Endodermal cell (in vitro differentiated cells): ENCODE measurements at places on chromosomes 5 and 9. TPM values are rescaled to one million over a fixed set of nuclear protein-coding genes. Genes with fewer than 3 reads are reported as not detected.

DNA sequence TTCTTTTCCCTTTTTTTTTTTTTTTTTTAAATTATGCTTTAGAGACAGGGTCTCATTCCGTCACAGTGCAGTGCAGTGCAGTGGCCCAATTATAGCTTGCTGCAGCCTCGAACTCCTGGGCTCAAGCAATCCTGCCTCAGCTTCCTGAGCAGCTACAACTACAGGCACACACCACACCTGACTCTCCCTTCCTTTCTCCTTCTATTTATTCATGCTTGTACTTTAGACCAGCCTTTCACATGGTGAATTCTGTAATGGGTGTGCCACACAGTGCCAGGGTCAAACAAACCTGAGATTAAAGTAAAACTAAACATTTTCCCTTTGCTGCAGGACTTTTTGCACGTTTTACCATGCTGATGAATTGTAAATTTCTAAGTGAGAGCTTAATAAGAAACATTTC lies 8.0 kb downstream of the SH3RF2 start:
- no peak for DNase-seq

GRCh38 chr9:94668418-94668927 lies 29.2 kb upstream of the FBP1 start:
- DNase-seq = no peak

GRCh38 chr9:6973762-6974161 lies 216.0 kb downstream of the KDM4C start:
- no peak for DNase-seq

DNA sequence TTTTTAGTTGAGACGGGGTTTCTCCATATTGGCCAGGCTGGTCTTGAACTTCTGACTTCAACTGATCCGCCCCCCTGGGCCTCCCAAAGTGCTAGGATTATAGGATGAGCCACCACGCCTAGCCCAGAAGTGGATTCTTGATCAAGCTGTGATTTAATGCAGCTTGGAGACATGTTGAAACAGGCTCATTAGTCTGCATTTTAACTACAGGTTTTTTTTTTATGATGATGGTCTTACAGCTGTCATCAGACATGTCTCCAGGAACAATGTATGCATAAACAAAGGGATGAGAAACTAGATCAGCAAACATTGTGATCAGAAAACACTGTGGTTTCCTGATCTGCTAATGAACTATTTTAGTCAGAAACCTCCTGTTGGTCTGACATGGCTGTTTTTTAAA lies 30.0 kb upstream of the PLPP1 start:
- DNase-seq = no peak

- DNase-seq = no peak
These were observed 428.9 kb downstream of the SPATA31D1 start for GRCh38 chr9:82417501-82417900.

The SIGMAR1 gene
- 38.9 to 49.1 TPM (median 48.6 TPM) in 3 replicates for total RNA-seq

The CCL21 gene
- total RNA-seq = not detected in 3 replicates
